ENCODE measurements at places on chromosomes 13 and 19.

DNA sequence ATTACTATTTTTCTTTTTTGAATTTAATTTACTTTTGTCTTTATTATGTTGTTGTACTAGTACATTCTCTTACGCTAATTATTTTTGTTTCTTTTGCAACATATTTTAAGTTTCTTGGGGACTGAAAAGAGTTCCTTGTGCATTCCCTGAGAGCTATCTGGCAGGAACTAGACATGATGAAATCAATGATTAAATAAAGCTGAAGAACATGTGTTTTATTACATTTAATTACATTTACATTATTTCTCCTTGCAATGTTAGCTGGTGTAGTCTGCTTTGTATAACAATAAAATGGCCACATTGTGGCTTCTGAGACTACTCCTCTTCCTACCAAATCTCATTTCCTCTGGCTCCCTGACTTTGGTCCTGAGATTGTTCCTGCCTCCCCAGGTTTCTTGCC lies 244.9 kb downstream of the NDFIP2 start:
- DNase-seq: no peak

DNA sequence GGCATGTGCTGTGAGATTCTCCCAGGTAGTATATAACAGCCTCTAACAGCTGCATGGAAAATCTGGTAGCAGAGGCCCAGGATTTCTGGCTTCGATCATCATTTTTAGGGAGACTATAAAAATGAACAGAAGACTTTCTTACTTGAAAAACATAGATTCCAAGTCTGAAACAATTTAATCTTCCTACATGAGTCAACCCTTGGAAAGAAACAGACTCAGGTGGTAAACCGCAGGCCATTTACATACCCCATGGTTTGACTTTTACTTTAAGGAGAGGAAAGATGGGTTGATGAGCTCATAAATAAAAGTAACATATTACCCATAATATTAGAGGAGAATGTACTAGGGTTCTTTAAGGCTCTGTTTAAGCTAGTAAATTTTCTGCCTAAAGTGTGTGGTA lies 121.6 kb downstream of the CYSLTR2 start:
- no peak for DNase-seq

DNA sequence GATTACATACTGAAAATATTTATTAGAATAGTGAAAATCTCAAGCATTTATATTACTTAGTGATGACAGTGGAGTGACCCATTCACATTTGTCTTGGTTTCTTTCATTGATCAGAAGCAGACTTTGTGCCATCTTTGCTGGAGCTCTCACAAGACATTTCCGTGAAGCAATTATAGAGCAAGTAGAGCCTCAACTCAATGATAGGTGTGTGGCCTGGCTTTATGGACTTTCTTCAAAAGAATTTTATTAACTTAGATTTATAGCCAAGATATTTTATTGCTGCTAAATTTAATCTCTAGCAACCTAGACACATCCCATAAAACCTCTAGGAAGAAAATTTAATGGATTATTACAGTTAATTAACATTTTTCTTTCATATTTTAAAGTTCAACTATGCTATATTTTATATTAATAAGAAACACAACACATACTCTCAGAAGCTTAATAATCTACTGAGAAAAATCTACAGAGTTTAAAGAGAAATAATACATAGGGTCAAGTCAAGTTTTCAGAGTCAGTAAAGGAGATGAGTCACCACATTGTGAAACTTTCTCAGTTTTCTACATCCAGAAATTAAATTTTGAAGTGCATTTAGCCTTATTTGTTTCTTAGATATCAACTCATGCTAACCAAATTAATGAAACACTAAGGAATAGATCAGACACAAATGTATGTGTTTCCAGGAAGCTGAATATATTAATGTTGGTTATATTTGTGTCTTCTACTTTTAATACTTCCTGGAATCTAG lies 160.5 kb downstream of the LACC1 start:
- no peak for DNase-seq

GRCh38 chr19:13023656-13024055 lies 28.4 kb downstream of the NFIX start:
- DNase-seq: no peak

All from CD4-positive, alpha-beta T cell treated with Interleukin-6 at 100 ng/mL for 8 hours (primary cell).